ENCODE measurements at places on chromosomes 3 and 15.
A peak's percentile ranks its signal among the peaks of the same experiment; 100 is the strongest.

GRCh38 chr15:77420610-77421369, at the start of gene HMG20A:
Gene HMG20A, plus strand, starts transcription at chr15:77420888. Its CDS starts 37,520 bp downstream, at chr15:77458408.
- DNase-seq = peak; percentile 89

DNA sequence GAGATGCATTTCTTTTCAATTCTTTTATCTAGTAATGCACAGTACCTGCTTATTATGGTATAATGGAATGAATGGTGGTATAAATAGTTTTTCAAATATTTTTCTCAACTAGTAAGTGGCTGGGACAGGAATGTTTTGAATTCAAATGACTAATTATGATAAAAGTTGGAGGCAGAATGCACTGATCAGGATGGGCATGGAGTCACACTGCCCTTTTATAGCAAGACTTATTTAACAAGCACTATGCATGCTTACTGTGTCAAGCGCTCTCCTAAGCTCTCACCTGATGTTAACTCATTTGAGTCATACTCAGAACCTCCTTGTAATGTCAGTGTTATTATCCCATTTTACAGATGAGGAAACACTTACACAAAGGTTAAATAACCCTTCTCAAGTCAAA, 221.8 kb downstream of the FEZF2 start:
- DNase-seq = peak; percentile 40

DNA sequence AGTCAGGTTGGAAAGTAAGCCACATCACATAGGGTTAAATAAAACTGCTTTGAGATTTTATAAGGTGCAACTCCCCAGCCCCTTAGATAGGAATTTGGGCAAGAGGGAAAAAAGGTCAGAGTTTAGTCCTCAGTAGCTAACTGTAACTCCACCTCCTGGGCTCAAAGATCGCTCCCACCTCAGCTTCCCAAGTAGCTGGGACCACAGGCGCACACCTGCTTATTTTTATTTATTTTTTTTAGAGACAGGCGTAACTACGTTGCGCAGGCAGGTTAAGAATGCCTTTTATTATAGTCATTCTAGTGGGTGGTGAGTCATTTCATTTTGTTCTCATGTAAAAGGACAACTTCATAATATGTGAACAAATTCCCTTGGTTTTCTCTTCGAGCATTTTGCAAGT, 14.7 kb downstream of the TM2D3 start:
- DNase-seq = peak; percentile 46

DNA sequence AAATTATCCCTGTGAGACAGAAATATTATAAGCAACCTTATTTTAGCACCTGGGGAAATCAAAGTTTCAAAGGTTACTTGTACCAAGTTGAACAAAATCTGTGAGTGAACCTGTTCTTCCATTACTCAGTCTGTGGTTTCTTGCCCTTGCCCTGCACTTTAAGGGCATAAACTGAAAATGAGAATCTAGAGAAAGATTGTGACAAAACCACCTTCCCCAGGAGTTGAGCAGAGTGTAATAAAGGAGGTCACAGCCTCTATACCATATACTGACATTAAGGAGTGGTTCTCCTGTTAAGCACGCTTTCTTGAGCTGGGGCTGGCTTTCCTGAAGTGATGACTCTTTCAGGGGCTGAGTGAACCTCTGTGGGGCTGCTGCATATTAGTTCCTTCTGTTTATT, 143.4 kb downstream of the PDCD6IP start:
- no peak for DNase-seq

- peak; percentile 89 for DNase-seq
Measured at GRCh38 chr15:75801859-75802593, 41.2 kb upstream of the UBE2Q2 start.

DNA sequence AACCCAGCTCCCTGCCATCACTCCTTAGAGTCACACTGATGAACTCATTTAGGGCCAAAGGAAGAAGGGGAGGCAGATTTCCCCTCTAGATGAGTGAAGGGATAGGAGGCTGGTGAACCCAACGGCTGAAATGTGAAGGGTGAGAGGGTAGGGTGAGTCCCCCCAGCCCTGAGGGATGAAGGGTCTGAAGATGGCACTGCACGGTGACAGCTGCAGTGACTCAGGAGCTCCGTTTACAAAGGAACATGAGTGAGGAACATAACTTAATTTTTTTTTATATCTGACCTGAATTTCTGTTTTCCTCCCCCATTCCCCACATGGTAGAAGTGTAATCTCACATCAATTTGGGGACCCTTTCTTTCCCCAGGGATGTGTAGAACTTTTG, 14.0 kb downstream of the SNX33 start:
- no peak for DNase-seq

DNA sequence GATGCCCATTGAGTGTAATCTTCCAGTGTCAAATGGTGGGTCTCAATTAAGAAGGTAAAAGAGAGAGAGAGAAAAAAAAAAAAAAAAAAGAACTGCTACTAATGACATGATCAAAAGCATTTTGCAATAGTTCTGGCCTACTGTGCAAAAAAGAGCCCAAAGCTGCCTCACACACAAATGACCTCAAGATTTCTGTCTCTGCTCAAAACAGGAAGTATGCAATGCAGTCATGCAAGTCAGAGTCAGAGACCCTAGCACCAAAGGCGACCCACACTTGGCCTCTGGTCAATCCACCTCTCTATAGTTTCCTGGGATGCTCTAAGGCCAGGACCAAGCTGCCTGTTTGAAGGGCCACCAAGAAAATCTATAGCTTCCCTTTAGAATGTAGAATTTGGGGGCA, 323.5 kb downstream of the VPS13C start:
- DNase-seq = no peak

GRCh38 chr15:94845390-94845716, 614.0 kb downstream of the MCTP2 start:
- DNase-seq = no peak

DNA sequence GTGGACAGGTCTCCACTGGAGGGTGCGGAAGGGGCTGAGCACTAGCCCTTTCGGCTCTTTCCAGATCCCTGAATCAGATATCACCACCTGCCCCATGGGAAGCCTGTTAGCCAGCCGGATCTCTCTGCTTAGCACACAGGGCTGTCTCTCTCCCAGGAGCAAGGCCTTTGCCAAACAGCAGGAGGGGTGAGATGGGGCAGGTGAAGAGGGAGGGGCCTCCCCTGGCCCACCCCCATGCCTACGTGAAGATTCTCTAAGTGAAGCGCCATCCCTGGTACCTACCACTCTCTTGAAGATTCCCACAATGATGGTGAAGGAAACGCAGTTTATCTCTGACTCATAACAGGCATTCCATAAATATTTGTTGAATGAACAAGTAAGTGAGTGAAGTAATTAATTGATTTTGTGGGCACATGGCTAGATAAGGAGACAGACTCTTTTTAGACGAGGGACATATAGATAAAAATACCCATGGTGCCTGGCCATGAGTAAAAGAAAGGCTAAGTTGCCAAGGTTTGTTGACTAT, 19.6 kb upstream of the HCN4 start:
- peak; percentile 56 for DNase-seq

DNA sequence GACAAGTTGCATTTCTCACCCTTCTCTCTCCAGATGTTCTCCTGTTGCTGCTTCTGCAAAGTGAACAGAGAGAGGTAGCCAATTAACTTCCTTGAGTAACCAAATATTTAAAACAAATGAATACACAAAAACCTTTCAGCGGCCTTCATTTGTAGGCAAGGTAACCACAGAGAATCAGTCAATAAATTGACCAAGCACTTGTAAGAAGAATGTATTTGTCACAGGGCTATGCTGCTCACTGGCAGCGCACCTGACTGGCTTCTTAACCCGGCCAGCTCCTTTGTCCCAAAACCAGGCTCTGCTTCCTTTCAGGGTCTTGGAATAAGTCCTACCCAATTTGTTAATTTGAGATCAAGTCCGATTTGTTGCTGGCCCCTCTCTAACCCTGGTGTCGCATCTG, 43.5 kb upstream of the STXBP5L start:
- no peak for DNase-seq

- peak; percentile 11 for DNase-seq
Measured at GRCh38 chr3:113698956-113699355, 2.5 kb upstream of the USF3 start.

DNA sequence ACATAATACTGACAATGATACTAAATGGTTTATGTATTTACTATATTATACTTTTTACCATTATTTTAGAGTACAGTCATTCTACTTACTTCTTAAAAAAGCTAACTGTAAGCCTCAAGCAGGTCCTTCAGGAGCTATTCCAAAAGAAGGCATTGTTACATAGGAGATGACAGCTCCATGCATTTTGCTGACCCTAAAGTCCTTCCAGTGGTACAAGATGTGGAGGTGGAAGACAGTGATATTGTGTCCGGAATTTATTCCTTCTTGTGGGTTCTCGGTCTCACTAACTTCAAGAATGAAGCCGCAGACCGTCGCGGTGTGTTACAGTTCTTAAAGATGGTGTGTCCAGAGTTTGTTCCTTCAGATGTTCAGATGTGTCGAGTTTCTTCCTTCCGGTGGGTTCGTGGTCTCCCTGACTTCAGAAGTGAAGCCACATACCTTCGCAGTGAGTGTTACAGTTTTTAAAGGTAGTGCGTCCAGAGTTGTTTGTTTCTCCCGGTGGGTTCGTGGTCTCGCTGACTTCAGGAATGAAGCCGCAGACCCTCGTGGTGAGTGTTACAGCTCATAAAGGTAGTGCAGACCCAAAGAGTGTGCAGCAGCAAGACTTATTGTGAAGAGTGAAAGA, 20.9 kb downstream of the AVEN start:
- peak; percentile 17 for DNase-seq

- no peak for DNase-seq
Measured at GRCh38 chr3:164365242-164365641, 713.1 kb downstream of the SI start.

DNA sequence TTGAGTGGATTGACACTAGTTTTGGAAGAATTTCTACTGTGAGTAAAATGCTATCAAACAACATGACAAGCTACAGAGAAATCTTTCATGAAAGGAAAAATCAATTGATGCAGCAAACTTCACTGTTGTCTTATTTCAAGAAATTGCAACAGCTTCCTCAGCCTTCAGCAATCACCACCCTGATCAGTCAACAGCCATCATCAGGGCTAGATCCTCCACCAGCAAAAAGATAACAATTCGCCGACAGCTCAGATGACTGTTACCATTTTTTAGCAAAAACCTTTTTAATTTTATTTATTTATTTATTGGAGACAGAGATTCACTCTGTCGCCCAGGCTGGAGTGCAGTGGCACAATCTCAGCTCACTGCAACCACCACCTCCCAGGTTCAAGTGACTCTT, 44.0 kb downstream of the MLH1 start:
- DNase-seq = no peak

DNA sequence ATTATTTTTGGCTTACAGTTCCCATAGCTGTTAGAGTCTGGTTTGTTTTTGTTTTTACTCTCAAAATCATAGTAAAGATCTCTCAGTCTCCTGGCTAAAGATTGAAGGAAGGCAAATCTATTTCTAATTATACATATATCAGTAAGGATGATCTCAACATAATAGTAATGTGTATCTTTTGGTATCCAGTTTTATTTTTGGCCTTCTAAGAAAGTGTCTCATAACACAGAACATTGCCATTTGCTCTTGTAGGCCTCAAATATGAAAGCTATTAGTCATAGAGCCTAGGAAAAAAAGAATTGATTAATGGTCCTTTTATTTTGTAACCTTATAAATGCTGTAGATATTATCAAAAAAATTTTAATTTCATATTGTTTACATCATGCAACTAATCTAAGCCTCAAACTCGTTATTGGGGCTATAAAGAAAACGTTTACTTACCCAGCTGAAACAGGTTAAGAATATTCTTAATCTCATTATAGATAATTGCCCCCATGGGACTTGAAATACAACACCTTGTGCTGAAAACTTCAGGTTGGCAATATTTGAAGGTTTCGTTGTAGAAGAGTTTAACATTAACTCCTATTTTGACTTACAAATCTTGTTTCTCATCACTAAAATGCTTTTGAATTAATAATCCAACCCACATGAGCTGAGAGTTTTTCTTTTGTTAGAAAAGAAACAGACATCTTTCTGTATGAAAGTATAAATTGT, 16.7 kb downstream of the FBXO45 start:
- DNase-seq = no peak

Data from astrocyte of the hippocampus (primary cell).